Stimulated activated CD4-positive, alpha-beta T cell treated with anti-CD3 and anti-CD28 coated beads, Interleukin-15, amount 100 ng/mL, for 24 hours (primary cell): ENCODE measurements at places on chromosomes 6 and 20.

DNA sequence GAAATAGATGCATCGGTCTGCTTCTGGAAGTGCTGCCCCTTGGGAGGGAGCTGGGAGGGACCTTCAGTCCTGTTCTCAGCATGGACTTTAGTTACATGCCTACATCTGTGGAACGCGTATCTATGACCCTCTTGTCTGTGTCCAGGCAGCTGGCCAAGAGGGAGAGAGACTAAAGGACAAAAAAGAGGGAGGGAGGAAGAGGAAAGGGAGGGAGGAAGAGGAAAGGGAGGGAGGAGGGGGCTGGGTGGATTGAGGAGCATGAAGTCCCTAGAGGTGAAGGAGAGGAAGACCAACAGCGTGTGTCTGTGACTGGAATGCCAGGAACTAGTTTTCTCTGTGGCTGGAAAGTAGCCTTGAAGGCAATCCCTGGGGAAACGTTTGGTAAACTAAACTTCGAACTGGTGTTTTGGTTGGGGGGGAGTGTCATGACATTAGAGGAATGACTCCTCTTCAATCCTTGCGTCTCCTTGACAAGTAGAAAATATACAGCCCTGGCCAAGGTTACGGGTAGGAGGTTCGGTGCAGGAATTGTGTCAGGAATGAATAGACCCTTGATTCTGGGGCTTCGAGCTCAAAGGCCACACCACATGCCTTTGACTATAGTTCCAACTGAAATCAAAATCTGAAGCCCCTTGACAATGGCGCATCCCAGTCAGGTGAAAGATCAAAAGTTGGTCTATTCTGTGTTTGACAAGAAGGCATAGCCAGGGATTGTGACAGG lies 52.0 kb upstream of the PLEKHG1 start:
- no peak for DNase-seq

DNA sequence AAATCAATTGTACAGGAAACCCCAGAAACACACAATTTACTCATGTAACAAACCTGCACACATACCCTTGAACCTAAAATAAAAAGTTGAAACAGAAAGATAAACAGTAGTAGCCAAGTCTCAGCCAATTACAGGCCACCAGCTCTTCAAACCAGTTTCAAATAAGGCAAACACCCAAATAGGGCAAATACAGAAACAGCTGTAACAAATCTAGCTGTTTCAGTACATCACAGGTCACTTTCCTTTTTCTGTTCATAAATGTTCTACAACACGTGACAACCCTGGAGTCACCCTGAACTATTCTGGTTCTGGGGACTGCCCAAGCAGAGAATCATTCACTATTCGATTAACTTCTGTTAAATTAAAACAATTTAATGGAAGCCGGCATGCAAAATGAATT lies 329.0 kb downstream of the GJA1 start:
- no peak for DNase-seq

GRCh38 chr6:36949636-36950035 lies 4.9 kb upstream of the PI16 start:
- no peak for DNase-seq

DNA sequence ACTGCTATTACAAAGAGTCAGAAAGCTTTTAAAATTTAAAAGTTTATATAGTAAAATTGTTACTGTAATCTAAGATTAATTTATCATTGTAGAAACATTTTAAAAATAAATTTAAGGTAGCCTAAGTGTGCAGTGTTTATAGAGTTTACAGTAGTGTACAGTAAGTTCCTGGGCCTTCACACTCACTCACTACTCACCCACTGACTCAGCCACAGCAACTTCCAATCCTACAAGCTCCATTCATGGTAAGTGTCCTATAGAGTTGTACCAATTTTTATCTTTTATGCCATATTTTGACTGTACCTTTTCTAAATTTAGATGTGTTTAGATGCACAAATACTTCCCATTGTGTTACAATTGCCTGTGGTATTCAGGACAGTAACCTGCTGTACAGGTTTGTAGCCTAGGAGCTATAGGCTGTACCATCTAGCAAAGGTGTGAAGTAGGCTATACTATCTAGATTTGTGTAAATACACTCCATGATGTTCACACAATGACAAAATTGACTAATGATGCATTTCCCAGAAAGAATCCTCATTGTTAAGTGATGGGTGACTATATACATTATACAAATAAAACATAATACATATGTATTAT lies 10.2 kb upstream of the TMEM170B start:
- DNase-seq, result no peak

- DNase-seq, result no peak
These were observed 158.3 kb downstream of the SYCP2 start for GRCh38 chr20:59774921-59775686.

- DNase-seq, result no peak
These were observed 155.0 kb downstream of the GJA1 start for GRCh38 chr6:121590438-121590837.

DNA sequence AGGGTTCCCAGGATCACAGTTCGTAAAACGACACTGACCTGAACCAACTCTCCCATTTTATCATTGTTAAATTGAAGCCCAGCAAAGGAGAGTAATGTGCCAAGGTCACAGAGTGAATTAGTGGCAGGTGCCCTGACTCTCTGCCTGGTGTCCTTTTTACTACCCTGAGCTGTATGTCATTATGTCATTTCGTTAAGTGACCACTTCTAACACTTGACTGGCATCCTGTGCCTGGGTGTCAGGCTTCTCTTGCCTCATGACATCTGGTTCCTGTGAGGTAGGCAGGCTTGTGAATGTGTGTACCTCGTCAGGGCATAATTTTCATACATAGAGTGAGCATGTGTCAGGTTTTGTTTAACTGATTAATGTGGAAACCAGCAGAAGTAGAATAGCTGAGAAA lies 48.6 kb downstream of the RALY start:
- DNase-seq, result no peak
